Right atrium auricular region (tissue), 2 donors: ENCODE measurements at places on chromosomes 5 and 9. TPM values are rescaled to one million over a fixed set of nuclear protein-coding genes. Genes with fewer than 3 reads are reported as not detected.

The PPP1R26 gene
- total RNA-seq, result 17.4 TPM

GRCh38 chr9:132662152-132662945 lies 7.4 kb downstream of the DDX31 start:
- DNase-seq, result no peak
- no peak overlapping the region for H3K4me3 ChIP-seq
- no peak overlapping the region for H3K27ac ChIP-seq
- peaks cover 45% of the 10 kb centered on the region for H3K36me3 ChIP-seq
- H3K4me1 ChIP-seq, result no peaks in the 10 kb centered on the region

DNA sequence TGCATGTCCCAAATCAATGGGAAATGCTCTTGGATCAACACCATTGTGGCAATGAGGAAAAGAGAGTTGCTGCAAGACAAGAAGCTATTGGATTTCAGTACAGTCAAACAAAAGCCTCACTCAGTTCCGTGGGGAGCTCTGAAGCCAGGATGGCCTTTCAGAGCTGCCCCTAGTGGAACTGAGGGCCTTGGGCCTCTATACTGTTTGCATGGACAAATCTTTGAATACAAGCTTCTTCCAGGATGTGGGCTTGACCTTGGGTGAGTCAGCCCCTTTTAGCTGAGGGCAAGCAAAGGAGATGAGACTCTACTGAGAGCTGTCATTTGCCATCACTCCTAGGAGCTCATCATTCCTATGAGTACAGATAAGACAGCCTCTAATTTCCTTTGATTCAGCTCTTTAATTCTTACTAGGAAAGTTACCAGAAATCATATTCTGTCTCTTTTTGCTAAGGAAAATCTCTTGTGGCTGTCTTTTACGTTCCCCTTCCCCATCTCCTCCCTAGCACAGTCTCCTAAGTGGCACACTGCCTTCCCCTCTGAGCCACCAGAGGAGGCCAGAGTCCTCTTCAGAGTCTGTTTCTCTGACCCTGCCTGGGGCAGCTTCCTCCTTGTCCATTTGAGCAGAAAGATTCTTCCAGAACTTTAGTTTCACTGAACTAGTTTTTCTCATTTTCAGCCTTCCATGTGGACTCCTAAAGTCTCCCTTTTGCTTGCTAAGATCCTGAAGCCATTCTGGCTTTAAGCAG lies 168.8 kb upstream of the POC5 start:
- no peaks in the 10 kb centered on the region for H3K27me3 ChIP-seq
- H3K27ac ChIP-seq, result no peak overlapping the region
- no peak for DNase-seq
- no peak overlapping the region for H3K4me3 ChIP-seq
- H3K4me1 ChIP-seq, result no peaks in the 10 kb centered on the region
- H3K36me3 ChIP-seq, result no peaks in the 10 kb centered on the region

The SLC36A2 gene
- total RNA-seq, result not detected

The IL5 gene
- total RNA-seq, result not detected

DNA sequence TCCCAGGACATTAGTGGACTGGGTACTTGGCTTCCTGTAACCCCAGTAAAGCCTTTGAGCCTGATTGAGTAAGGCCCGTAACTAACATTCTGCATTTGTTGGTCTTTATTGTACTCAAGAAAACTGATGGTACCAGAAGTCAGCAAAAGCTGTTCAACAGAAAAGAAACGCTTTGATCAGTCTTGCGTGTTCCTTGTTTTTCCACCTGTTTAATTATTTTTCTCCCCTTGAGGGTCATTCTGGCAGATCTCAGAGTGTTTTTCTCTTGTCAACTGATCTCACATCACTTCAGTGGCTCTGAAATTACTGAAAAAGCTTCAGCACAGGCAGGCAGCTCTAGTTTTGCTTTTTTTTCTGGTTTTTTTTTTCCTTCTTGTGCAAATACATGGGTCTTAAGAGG lies 6.1 kb upstream of the TMEM268 start:
- no peak for DNase-seq
- peaks cover 15% of the 10 kb centered on the region for H3K4me1 ChIP-seq
- no peaks in the 10 kb centered on the region for H3K27me3 ChIP-seq

The CDH9 gene
- total RNA-seq, result not detected

GRCh38 chr9:135015096-135015495 lies 72.4 kb upstream of the OLFM1 start:
- H3K27ac ChIP-seq, result no peak overlapping the region
- no peak for DNase-seq
- H3K27me3 ChIP-seq, result no peaks in the 10 kb centered on the region
- H3K36me3 ChIP-seq, result no peaks in the 10 kb centered on the region
- no peaks in the 10 kb centered on the region for H3K4me1 ChIP-seq
- H3K4me3 ChIP-seq, result no peak overlapping the region
